ENCODE measurements at places on chromosomes 3 and 15.

DNA sequence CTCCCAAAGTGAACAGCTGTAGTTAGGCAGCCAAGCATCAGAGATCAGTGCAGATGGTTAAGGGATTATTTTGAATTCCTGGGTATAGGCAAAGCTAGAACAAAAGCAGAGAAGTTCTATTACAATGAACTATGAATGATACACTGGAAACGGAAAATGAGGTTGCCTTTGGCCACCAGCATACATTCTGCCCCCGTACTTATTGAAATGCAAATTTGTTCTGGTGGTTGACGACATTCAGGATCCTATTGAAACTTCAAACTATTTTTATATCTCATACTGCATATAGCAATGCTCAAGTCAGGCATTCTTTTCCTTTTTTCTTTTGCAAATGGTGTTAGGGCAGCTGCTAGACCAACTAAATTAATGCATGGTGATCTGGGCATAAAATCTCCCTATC is 61.7 kb downstream of the SLC12A1 start:
- DNase-seq, result no peak

DNA sequence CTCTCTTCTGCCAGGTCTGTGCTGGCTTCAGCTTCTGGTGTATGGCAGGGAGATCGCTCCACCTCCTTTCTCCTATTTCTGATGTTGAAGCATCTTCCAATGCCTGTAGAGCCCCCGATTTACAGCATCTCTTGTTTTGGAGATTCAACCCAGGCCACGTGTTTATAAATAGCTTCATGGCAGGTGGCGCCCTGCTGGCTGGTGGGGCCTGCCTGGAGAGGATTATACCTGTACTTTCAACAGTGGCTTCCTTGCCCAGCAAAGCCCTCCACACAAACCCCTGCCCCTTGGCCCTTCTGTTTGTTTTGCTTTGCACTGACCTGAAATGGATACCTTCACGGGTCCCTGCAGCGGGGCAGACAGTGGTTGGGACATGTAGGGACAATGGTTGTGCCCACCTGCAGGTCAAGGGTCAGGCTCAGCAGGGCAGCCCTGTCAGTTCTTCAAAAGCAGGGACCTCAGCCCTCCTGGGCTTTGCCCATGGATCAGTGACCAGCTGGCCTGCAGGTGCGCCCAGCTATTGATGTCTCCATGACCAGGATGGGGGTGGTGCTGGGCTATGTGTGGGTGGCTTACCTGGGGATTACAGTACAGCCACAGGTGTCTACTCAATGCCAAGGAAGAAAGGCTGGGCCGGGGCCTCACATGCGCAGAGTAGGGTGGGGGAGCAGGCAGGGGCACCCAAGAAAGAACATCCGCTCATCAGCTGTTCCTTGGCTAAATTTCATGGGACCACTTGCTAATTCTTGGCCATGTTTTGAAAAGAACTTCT is 112.7 kb upstream of the PRR23C start:
- no peak for DNase-seq

GRCh38 chr15:66494262-66494661 is 3.3 kb downstream of the SNAPC5 start:
- no peak for DNase-seq

DNA sequence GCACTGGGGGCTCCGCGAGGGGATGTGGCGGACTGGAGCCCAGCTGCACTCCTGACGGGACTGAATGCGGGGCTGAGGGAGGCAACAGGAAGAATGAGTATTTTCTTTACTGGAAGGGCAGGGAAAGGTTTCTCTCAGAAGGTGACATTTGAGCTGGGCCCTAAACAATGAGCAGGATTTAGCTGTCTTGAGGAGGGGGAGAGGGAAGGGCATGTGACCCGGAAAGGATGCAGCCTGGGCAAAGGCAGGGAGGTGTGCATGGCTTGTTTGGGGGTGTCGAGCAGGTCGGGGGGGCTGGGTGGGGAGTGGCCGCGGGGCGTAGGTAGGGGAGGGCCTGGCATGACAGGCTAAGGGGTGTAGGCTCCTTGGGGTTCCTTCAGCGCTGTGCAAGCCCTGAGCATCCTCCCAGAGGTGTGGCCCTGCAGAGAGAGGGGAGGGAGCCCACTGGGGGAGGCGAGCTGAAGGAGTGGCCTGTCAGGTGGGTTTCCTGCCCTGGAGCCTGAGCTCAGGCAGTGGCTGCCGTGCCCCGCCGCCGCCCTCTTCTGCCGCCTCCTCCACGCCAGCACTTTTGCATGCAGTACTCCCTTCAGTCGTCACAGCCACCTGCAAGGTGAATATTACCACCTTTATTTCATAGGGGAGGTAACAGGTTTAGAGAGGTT is 17.2 kb upstream of the ANKDD1A start:
- no peak for DNase-seq

DNA sequence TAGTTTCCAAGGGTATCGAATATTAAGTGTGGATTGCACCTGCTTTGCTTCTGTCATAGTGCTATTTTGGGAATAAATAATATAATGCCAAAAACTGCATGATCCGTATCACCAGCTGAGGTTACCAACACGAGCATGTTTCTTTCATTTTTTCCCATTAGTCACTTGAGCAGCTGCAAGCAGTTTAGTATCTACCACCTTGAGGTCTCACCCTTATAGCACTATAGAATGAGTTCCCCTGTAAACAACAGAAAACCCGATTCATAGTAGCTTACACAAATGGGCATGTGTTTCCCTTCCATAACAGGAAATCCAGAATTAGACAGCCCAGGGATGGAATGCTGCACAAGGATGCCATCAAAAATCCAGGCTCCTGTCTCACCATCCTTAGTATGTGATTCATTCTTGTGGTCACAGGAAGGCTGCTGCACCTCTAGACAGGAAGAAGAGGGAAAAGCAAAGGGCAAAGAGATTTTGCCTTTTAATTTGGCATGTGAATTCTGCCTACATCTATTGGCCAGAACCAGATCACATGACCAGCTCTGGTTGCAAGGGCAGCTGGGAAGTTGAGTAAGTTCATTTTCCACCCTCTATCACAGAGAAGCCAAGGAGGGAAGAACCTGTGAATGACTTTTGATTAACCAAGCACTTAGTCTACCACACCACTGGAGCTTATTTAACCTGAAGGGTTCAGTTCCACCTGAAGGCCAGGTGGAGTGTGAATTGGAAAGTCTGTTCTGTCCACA is 91.3 kb upstream of the SLC25A36 start:
- peak; percentile 24 for DNase-seq

- no peak for DNase-seq
Observed at GRCh38 chr15:41832875-41833274, 5.0 kb downstream of the JMJD7 start.

DNA sequence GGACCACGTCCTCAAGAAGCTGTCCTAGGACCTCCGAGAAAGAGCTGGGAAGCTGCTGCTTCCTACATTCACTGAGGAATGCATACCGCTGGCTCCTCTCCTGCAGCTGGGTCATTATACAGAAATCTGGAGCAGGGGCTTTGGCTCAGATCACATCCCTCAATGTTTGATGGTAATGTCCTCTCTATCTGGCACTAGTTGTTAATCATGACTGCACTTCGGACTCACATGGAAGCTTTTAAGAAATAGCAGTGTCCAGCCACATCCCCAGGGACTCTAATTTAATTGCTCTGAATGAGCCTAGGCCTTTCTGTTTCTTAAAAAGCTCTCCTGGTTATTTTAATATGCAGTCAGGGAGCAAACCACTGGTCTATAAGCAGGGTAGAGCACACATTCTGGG is 25.7 kb upstream of the MYRIP start:
- DNase-seq, result no peak

GRCh38 chr3:16214366-16214765 is 39.9 kb downstream of the GALNT15 start:
- DNase-seq, result no peak

DNA sequence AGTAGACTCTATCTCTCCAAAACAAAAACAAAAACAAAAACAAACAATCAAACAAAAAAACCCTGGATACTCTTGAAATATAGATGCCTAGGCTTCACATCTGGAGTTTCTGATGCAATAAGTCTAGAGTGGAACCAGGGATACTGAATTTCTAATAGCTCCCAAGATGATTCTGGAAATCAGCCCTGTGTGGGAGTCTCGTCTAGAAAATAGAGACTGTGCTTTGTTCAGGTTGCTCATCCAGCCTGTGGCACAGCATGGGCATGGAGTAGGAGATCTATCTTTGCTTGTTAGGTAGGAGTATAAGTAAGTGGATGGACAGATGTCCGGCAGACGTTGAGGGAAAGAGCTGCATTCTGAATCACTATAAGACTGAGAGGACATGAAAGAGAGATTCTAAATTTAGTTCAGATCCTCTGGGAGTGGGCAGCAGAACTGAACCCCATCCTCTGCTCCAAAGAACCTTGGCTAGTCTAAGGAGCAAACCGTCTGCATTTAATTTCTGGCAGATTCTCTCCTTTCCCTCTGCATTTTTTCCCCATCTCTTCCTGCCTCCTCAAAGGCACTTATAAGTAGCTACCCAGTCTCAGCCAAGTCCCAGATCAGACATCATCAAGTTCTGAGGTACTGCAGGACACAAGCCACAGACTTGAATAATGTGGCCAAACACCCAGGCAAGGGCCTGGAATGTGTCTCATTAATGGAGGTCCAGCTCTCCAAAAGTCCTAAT is 92.6 kb upstream of the STRIT1 start:
- DNase-seq, result no peak

DNA sequence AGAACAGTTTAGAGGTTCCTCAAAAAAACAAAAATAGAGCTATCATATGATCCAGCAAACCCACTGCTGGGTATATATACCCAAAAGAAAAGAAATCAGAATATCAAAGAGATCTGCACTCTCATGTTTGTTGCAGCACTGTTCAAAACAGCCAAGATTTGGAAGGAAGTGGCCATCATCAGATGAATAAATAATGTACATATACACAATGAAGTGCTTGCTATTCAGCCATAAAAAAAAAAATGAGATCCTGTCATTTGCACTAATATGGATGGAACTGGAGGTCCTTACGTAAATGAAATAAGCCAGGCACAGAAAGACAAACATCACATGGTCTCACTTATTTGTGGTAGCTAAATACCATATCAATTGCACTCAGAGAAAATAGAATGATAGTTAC is 58.4 kb downstream of the SCAPER start:
- no peak for DNase-seq

DNA sequence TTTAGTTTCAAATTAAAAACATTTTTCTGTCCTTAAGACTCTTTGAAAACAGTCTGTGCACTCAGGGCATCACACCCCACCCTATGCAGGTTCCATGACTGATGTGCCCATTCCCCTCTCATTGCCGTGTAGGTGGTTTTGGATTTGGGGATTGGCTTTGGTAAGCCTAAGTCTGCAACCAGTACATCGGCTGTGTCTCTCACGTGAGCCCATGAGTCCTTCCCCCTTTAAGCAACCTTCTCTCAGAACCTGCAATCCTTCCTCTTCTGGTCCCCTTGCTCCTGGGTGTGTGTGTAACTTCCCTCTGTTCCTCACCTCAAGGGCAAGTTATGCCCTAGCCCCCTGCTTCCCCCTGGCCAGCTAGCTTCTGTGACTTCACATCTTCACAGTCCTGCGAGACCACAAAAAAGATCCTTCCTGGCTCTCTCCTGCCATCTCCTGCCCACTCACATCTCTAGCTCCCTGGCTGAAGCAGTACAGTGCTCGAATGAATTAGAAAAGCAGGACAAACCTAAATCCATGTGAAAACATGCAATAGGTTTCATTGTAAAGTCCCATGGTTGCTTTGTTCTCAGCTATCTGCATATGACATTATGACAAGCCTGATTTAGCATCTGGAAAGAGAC is 126.7 kb downstream of the UACA start:
- peak; percentile 43 for DNase-seq

DNA sequence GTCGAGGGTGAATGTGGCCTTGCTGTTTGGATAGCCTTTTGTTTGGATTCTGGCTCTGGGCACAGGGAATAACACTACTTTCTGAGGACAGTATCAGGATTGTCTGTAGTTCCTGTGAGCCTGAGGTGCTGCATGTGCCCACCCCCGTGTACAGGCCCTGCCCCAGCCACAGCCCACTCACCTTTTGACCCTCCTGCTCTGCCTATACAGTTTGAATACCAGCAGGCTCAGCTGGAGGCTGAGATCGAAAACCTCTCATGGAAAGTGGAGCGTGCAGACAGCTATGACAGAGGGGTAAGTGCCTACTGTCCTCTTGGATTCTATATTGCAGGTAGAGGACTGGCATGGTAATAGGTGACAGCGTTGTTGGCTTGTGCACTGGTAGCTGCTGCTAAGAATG is 7.4 kb upstream of the P4HTM start:
- no peak for DNase-seq

DNA sequence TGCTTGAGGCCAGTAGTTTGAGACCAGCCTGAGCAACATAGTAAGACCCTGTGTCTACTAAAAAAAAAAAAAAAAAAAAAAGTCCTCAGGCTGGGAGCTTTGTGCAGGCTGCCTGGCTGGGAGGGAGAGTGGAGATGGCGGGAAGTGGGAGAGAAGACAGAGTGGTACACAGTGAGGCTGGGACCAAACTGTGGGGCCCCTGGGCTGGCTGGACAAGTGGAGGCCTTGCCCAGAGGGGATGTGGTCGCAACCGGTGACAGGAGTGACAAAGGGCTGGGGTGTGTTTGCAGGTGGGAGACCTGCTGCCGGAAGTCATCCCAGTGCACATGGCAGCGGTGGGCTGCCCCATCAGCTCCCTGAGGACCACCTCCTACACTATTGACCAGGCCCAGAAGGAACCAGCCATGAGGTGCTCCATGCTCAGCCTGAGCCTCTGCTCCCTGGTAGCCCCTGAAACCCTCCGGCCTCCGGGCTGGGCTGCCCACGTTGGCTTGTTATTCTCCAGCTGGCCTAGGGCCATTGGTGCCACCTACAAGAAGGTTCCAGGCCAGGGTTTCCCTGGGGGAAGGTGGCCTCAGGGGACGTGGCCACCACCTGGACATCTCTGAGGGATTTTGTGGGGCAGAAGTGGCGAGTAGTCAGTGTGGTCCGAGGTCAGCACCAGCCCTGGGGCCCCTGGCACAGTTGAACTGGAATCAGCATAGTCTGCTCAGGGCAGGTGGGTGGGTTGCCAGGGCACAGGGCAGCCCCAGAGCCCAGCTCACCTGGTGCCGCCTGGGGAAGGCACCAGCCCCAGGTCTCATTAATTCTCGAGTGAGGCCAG is 22.7 kb downstream of the ACAA1 start:
- no peak for DNase-seq

GRCh38 chr3:62667714-62668113 is 207.5 kb downstream of the CADPS start:
- DNase-seq, result no peak

DNA sequence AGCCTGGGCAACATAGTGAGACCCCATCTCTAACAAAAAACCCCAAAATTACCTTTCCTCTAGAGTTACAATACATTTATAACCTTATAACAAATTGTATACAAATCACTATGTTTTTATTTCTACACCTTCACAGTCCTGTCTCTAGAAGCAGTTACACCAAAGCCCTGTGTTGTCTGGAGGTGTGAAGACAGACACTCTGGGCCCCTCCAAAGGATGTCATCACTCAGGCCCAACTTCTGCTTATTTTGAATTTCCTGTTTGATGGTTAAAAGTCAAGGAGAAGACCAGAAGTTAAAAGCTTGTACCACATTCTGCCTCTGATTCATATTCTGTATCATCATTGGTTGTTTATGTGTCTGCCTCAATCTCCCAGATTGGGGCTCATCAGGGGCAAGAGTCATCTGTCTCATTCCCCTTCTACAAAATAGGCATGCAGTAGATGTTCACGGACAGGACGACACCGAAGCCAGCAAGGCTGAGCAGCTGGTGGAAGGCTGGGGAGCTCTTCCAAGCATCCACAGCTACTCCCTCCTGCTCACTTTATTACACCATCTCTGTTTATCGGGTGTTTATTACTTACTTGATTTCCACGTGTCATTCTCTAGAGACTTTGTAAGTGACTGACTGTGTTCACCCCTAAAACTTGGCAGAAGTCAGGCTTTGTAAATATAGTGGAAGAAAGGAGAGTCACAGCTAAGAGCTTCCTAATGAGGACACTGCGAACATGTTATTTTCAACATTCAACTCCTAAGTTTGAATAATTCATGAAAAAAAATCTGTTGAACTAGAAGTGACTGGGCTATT is 136.8 kb upstream of the ANKRD28 start:
- DNase-seq, result no peak

All from fibroblast of skin of right biceps (primary cell).